A549 treated with ZK216348 at 1 μM for 4 hours (cell line): ENCODE measurements at places on chromosomes 2 and 18. TPM values are rescaled to one million over a fixed set of nuclear protein-coding genes. Genes with fewer than 3 reads are reported as not detected.

The GREB1 gene
- 2.2 to 3.7 TPM (median 2.7 TPM) in 5 replicates for total RNA-seq

The PLB1 gene
- 1.5 to 1.9 TPM (median 1.8 TPM) in 5 replicates for total RNA-seq

The CMPK2 gene
- 0.54 to 1.6 TPM (median 1.2 TPM) in 5 replicates for total RNA-seq

The FAM237A gene
- not detected in 5 replicates for total RNA-seq

The TUBA4A gene
- total RNA-seq: 299 to 359 TPM (median 345 TPM) in 5 replicates
